Activated T-cell treated with anti-CD3 and anti-CD28 coated beads for 1 hour (primary cell): ENCODE measurements at places on chromosomes 4 and X.

GRCh38 chr4:2263926-2264321, 2.0 kb upstream of the MXD4 start:
- no peak for DNase-seq

- DNase-seq: no peak
These were observed 67.9 kb upstream of the PCDH19 start for GRCh38 chrX:100477958-100478357.

- DNase-seq: no peak
These were observed 12.3 kb upstream of the SYTL5 start for GRCh38 chrX:37993837-37994619.

DNA sequence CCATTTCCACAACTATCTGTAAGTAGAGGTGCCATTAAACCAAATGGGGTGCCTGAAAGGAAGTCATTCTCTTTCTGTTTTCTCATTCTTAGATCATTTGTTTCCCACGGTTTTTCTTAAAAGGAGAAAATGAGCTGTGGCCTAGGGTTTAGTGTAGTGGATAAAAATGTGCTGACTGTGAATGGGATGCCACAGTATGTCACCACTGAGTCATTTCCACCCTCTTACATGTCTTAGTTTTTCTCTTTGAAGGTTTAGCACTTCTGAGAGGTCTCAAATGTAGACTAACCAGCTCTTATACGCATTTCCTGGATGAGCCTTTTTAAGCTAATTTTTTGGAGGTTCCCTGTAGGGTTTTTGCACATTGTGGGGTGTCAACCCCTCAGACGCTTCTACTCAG, 244.5 kb upstream of the SPANXN1 start:
- DNase-seq: no peak

GRCh38 chr4:4361883-4362282, 25.0 kb upstream of the NSG1 start:
- no peak for DNase-seq

DNA sequence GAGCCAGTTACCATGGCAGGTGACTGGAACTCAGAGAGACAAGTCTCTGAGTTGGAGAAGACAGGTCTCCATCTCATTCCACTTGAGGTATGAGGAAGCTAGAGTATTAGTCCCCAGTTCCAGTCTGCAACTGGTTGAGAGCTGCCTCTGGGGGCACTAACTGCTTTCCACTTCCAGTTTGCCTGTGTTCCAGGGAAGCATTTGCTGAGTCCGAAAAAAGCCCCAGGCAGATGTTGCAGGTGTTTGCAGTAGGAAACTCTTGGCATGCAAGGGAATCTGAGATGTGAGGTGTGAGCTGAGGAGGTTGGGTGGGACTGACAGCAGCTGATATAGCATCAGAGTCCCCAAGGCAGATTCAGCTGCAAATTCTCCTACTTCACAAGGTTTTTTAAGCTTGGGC, 272.2 kb upstream of the CASK start:
- DNase-seq: no peak

DNA sequence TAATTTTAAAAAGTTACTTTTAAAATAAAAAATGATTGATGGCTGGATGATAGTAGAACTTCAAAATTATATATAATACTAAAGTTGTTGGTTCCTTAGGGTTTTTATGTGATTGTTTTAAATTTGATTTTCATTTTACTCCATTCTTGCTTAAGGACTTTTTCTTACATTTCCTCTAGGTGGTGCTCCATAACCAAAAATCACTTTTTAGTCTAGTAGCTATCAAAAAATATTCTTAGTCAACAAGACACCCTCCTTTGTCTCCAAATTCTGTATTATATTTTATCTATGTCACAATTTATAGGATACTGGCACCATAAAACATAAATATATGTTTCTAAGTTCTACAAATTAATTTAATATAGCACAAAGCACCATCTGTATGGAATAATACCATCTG, 67.2 kb upstream of the BRWD3 start:
- DNase-seq: no peak

GRCh38 chrX:110143454-110144210, 140.7 kb downstream of the TMEM164 start:
- no peak for DNase-seq

DNA sequence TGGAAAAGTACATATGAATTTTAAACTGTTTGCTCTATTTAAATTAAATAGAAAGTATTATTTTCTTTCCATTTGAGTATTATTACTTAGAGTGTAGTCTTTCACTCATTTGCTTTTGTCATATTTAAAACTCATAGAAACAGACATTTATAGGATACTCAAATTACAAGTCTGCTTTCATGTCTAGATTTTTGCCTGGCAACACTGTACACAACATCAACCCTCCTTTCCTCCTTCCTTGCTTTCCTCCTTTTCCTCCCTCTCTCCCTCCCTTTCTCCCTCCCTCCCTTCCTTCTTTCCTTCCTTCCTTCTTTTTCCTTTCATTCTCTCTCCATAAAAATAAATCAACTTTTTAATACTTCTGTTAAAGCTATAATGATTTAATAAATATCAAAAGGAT, 2361.2 kb downstream of the ARAP2 start:
- no peak for DNase-seq

DNA sequence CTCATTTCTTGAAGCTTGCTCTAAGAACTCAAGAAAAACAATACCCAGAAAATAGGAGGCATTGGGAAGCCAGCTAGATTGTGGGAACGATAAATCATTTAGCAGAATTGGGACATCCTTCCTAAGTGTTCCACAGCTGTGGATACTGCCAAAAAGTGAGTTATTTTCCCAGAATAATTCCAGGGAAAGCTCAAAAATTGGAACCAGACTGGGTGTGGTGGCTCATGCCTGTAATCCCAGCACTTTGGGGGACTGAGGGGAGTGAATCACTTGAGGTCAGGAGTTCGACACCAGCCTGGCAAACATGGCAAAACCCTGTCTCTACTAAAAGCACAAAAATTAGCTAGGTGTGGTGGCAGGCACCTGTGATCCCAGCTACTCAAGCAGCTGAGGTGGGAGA, 68.2 kb upstream of the GK2 start:
- no peak for DNase-seq

DNA sequence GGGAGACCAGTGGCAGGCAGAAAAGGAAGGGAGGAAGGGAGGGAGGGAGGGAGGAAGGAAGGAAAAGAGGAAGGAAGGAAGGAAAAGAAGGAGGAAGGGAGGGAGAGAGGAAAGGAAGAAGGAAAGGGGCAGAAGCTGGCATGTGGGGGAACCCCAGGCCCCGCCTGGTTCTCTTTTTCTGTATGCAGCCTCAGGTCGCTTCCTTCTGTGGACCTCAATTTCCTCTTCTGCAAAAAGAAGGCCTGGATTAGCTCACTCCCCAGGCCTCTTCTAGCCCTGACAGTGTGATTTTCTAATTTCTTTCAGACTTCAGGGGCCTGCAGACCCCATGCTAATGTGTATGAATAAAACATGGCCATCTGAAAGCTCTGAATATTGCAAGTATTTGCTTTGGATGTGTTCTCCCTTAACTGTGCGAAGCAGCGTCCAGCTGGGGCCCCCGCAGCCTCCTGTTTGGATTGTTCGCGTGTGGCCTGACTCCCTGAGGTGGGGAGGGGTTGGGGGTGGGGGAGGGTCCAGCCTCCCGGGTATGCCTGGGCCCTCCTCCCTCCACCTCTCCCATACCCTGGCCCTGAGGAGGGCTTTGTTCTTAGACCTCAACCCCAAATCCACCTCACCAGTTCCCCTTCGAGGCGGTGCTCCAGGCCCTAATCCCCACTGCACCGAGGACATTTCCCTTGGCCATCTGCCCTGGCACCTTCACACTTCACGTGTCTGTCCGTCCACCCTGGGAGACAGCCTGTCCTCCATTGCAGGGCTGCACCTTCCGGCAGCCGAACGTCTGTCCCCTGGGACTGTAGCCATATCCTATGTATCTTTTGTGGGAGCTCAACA, 199.9 kb upstream of the ATP6AP2 start:
- DNase-seq: no peak
